Central memory CD4-positive, alpha-beta T cell (primary cell): ENCODE measurements at places on chromosomes 11 and 22.

GRCh38 chr11:64298966-64299846 lies 952 bp upstream of the CATSPERZ start:
- no peak for DNase-seq

- DNase-seq: no peak
Observed at GRCh38 chr11:29781268-29781667, 235.6 kb downstream of the KCNA4 start.

DNA sequence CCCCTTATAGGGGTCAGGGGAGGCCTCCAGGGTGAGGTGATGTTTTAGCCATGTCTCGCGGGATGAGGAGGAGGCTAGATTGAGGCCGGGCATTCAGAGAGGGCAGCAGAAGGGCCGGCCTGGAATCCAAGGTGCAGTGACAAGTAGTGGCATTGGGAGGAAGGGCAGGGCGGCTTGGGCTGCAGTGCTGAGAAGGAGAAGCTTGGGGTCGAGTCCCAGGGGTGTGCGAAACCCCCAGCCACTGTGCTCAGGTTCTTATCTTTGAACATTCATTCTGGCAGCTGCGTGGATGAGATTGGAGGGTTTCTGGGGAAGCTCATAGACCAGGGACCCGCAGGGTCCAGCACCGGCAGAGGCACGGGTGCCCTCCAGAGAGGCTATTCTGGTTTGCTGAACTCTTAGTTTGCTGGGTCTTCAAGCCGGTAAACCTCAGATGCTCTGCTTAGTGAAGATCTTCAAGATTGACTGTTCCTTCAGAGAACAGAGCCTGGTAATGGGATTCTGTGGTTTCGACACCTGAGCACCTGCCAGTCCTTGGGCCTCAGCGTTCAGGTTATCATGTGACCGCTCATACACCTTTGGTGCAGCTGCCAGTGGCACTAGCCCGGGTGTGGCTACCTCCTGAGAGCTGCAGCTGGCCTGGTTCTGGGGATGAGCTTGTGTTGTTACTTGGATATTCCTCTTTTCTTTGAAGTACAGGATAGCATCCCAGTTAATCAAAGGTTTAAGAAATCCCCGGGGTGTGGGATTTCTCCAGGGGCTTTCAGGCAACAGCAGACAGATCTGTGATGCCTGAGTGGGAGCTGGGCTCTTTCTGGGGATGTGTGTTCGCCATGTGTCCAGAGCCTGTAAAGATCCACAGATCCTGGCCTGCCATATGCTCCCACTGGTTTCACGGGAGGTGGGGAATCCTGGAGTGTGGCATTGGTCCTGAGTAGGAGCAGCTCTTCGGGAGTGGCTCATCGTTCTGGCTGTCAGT lies 152.8 kb downstream of the TBC1D22A start:
- DNase-seq: no peak

DNA sequence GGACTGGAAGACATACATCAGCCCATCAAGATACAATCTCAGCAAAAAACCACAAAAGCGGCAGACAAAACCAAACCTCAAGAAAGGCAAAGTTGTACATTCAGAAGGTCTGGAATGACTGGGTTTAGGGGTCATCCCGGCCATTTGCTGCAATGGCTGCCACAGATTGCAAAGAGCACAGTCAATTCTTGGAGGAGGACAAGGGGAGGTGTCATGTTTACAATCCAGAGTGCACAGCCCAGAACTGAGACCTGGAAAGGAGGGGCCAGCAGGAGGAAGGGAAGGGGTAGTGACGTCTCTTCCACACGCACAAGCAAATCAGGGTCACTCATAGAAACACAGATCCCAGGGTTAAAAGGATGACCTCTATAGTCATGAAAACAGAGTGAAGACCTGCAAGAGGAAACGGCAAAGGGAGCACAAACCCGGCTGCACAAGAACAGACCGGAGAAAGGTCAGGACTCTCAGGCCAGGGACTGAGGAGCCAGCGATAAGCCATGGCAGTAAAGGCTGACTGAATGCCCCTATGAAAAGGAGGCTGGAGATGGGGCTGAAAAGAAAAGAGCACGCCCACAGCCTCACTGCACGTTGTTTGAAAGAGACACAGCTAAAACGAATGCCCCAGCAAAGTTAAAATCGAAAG lies 18.2 kb upstream of the MUC5AC start:
- no peak for DNase-seq

DNA sequence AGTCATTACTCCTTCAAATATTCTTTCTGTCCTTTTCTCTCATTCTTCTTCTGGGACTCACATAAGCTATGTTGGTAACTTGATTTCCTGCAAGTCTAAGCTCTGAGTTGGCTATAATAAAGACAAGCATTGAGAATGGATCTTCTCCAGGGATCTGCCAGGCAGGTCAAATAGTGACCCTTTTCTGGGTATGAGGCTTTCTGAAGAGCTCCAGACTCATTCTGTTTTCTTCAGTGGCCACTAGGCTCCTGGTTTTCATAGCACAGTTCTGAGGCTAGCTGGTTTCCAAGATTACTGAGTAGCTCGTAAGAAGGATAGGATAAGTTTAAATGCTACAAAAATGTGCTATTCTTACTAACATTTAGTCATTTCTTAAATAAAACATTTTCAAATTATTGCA lies 38.3 kb downstream of the TMPRSS5 start:
- no peak for DNase-seq

DNA sequence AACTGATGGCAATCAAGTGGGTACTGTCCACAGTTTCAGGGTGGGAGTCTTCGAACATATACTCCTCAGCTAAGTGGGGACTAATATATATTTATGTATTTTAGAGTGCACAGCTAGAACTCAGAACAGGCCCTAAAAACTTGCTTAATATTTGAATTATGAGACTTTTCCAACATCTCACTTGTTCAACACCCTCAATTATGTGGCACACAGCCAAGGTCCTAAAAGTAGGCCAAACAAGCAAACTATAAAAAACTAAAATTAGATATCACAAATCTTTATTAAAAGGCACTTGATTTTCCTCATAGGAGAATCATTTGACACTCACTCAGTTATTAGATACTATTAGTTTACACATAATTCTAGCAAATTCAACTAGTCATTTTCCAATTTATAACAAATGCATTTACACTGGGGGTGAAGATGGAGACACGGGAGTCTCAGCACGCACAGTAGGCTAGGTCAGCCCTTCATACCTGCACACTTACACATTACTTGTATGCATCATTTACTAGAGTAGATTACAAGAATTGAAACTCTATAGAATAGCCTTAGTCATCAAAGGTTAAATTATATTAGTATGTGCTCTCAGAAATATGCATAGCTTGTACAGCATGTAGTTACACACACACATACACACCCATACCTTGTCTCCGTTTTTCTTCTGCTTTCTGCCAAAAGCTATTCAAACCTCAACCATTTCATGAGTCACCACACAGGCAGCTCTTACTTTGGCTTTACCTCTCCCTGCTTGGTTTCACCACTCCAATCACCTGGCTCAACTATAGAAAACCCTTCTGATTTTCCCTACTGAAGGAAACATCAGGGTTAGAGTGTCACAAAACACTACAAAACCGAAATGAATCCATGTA lies 171.5 kb downstream of the SBF2 start:
- no peak for DNase-seq

DNA sequence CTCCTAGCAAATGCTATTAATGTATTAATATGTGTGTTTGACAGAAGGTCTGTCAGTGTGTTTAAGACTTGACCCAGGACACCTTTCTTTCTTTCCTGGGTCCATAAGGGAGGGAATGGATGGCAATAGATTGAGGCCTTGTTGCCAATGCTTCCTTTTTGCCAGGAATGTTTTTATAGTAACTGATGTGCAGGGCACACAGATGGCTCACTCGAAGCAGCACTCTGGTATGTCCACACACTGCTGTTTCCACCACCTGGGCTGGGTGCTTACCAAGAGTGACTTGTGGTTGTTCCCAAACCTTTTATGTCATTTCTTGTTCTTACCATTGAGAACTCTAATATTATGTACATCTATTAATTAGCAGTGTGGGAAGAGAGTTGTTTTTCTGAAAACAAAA lies 396.9 kb upstream of the SYN3 start:
- DNase-seq: no peak

DNA sequence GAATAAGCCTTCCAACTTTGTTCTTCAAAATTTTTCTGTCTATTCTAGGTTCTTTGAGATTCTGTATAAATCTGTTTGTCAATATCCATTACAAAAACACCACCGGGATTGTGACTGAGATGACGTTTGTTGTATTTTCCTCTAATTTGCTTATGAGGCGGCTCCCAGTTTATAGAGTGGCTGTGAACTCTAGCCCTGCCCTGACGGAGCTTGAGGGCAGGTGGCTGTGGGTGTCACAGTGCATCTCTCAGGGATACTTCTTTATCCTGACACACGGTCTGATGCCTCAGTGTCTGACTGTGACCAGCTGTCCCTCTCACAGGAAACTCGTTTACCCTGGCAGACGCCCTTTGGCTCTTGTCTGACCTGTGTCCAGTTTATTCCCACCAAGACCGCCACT lies 53.7 kb upstream of the ATXN10 start:
- no peak for DNase-seq

DNA sequence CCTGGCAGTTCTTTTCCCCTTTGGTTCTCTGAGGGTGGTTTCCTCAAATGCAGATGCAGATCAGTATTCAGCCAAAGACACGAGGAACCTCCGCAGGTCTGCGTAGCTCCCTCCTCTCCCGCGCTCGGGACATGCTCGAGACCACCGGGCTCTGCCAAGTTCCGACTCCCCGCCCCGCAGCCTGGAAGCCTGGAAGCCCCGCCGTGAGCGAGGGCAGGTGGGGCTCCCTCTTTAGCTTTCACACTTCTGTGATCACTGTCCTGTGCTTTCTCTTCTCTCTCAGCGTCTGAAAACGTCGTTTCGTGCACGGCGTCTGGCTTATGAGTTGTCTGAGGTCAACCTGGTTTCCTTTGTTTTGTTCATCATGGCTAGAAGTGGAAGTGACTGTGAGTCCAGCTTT lies 26.6 kb downstream of the ZBED4 start:
- DNase-seq: no peak

- no peak for DNase-seq
Observed at GRCh38 chr11:1829039-1829820, 5.6 kb upstream of the SYT8 start.

- DNase-seq: no peak
Observed at GRCh38 chr11:130666781-130667251, 218.4 kb downstream of the ADAMTS15 start.

GRCh38 chr11:8138526-8138925 lies 30.3 kb downstream of the RIC3 start:
- no peak for DNase-seq

DNA sequence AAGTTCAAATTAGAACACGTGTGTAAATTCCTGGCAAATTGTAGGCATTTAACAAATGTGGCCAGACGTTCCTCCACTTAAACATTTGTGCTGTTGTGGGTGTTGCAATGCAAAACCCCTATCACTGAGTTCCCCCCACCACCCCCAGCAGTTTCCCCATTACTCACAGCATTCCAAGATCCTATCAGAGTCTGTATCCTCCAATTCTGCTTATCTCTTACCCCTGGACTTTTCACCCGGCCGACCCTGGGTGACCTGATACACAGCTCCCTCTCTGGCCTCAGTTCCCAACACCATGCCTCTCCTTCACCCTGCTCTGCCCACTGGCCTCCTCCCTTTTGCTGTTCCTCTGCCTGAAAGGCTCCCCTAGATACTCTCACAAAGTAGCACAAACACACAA lies 31.4 kb upstream of the AQP11 start:
- no peak for DNase-seq

DNA sequence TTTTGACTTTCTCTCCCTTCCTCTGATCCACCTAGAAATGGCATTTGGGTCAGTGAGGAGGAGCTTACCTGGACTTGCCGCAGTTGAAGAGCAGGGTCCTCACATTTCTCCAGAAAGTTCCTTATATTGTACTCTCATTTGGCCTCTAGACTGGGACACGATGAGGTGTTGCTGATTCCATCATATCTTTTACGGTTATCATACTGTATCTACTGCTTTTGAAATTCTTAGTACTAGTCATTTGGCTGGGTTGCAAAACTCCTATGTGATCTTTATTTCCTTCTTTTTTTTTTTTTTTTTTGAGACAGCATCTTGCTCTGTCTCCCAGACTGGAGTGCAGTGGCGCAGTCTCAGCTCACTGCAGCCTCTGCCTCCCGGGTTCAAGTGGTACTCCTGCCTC lies 58.7 kb upstream of the FAM181B start:
- DNase-seq: no peak

DNA sequence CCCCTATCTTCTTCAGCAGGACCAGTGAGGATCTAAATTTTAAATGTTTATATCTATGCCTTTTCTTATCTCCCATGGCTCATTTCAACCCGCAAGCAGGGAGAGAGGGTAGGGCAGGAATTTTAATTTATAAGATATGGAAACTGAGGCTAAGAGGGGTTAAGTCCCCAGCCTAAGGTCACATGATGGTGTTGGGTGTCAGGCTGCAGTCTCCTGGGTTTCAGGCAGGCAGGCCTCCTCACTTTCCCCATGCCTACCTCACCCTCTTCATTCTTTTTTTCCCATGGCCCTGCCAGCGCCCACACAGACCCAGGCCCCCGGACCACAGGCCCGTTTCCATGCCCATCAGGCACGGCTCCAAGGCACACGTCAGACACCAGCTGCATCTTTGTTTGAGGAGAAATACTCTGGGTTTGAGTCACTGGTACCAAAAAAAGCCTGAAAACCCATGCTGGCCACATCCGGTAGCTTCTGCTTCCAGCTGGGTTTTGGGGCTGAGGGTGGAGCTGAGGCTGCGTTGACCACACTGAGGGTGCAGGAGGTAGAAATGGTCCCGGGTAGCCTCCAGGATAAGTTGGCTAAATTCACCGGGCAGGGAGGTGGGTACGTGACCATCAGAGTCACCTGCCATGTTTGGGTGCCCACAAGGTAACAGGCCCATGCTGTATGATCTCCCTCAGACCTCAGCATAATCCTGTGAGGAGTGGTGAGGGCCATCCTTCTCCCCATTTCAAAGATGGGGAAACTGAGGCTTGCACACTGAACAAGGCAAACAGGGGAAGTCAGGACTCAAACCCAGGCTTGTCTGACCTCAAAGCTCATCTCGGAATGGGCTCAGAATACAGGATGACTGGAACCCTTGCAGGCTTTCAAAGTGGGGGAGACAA lies 7.5 kb downstream of the CRYBB1 start:
- no peak for DNase-seq

DNA sequence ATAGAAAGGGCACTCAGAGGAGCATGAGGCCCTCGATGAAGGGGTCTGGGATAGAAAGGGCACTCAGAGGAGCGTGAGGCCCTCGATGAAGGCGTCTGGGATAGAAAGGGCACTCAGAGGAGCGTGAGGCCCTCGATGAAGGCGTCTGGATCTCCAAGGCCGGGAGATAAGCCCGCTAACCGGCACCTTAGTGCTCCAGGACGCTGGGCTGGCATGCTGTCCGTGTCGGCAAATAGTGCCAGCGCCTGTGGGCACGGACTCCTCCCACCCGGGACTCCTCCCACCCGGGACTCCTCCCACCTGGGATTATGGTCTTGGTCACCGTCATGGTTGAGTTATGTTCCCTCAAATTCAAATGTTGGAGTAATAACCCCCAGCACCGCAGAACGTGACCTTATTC lies 725.3 kb downstream of the BRD1 start:
- no peak for DNase-seq

GRCh38 chr22:30990690-30991089 lies 21.6 kb downstream of the TUG1 start:
- DNase-seq: no peak

GRCh38 chr11:117199053-117199915 lies at the start of gene TAGLN:
TAGLN (plus strand) TSS chr11:117199370; CDS start chr11:117203014, 3,644 bp downstream.
- no peak for DNase-seq
